Glomerular endothelial cell (primary cell): ENCODE measurements at places on chromosomes 3 and 15. TPM values are rescaled to one million over a fixed set of nuclear protein-coding genes. Genes with fewer than 3 reads are reported as not detected.

C2CD4A gene
- 0.05 and 1.1 TPM in 2 replicates for total RNA-seq

GUCA1C gene
- total RNA-seq: not detected in 2 replicates

APEH gene
- total RNA-seq: 58.5 and 73.2 TPM in 2 replicates

GRCh38 chr15:75902129-75902557 is 1.5 kb upstream of the FBXO22 start:
- no peak for DNase-seq

DNA sequence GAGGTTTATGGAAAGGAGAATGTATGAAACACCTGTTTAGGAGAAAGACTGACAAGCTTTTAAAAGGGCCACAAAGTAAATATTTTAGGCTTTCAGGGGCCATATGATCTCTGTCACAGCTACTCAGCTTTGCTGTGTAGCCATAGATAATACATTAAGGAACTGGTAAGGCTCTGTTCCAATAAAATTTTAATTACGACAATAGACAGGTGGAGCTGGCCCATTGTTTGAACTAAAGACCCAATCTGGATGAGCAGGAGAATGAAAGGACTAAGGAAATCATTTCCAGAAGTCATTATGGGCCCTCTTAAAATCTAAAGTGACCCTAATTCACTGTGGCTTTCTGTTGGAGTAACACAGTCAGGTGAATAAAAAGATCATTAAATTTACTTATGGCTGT is 48.5 kb upstream of the SLC12A8 start:
- no peak for DNase-seq

DNA sequence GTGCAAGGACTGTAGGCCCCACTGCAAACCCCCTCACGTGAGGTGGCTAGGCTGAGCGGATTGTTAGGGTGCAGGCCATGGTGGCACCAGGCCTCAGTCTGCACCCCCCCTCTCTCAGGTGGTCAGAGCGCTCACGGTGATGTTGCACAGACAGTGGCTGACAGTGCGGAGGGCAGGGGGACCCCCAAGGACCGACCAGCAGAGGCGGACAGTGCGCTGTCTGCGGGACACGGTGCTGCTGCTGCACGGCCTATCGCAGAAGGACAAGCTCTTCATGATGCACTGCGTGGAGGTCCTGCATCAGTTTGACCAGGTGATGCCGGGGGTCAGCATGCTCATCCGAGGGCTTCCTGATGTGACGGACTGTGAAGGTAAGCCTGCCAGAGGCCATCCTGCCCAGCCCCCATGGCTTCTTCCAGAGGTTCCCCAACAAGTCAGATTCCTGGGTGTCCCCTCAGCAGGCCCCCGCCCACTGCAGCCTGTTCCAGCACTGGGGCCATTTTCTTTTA is 18.2 kb downstream of the ATRIP start:
- no peak for DNase-seq

DNA sequence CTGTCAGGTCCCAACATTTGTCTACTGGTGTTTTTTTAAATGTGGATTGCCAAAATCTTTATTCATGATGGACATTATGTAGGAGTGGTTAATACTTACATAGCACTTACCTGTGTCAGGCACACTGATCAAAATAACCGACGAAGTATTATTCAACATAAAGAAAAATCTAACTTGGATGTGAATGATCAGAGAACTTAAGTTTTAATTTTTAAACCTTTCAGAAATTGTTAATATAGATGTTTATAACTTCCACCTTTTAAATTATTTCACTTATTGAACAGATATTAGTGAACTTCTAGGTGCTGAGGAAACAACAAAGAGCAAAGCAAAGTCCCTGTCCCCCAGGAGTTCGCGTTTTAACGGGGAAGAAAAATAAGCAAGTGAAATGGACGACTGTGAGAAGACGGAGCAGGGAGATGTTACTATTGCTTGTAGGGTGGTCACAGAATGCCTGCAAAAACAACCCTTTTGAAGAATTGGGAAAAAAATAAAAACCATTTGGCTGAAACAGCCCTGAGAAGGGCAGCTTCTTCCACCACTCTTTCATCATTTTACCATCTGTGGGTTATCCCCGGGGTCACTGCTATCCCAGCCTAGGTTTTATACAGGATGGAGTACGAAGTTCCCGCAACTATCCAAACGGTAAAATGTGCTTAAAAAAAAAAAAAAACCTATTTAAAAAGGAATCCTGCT is 915 bp upstream of the APH1B start:
- DNase-seq: no peak

- DNase-seq: no peak
These were observed 91.0 kb downstream of the FOXP1 start for GRCh38 chr3:71492566-71492965.

DNA sequence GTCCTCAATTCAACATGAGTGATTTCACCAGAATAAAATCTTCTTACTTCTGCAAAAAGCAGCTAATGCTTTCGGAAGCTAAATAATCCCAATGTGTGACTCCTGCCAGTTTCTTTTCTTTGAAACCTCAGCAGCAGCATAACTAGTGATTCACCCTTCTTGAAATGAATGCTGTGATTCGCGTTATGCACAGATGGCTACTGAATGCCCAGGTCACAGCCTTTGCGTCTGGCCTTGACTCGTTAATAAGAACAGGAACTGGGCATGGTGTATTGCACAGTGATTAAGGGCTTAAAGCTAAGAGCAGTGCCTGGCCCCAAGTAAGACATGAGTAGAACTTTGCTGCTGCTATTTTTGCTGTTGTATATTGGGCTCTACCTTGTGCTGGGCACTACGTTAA is 19.0 kb downstream of the CGNL1 start:
- DNase-seq: peak; percentile 82

GRCh38 chr3:81728766-81729544 is 32.5 kb downstream of the GBE1 start:
- no peak for DNase-seq

GRCh38 chr3:177976241-177976640 is 560.0 kb upstream of the KCNMB2 start:
- DNase-seq: no peak

- DNase-seq: no peak
These were observed 21.8 kb upstream of the IL1RAP start for GRCh38 chr3:190492129-190492528.

DNA sequence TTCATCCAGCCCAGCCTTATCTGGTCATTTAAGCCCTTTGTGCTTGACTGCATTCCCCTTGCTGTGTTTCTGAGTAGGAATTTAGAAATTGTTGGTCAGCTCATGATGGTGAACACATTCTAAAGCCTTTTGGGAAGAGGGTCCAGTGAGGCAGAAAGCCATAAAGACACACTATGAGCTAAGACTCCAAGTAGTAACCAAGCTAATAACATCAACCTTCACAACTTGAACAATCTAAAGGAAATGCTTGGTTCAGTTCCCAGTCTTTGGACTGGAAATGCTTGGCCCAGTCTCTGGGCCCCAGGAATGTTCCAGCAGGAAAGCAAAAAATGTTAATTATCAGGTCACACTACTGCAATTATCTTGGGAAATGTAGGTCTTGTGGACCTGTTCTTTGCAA is 7.7 kb downstream of the PLSCR1 start:
- no peak for DNase-seq

- no peak for DNase-seq
These were observed 152.9 kb upstream of the STRIT1 start for GRCh38 chr3:155446366-155446765.

DNA sequence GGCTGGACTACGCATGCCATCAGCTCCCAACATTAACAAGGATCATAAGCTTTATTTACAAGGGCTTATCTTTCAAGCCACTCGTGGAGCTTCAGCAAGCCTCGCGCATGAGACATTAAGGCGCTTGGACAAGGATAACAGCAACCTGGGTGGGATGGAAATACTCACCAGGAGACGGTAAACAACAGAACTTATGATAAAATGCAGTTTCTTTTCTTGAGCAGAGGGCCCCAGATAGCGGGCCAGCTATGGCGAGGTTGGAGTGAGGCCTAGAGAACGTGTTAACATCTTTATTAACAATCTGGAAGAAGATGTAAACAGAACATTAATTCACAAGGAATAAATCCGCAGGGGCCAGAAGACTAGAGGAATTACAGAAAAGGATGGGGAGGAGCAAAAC is 158.2 kb downstream of the NTRK3 start:
- DNase-seq: no peak

DNA sequence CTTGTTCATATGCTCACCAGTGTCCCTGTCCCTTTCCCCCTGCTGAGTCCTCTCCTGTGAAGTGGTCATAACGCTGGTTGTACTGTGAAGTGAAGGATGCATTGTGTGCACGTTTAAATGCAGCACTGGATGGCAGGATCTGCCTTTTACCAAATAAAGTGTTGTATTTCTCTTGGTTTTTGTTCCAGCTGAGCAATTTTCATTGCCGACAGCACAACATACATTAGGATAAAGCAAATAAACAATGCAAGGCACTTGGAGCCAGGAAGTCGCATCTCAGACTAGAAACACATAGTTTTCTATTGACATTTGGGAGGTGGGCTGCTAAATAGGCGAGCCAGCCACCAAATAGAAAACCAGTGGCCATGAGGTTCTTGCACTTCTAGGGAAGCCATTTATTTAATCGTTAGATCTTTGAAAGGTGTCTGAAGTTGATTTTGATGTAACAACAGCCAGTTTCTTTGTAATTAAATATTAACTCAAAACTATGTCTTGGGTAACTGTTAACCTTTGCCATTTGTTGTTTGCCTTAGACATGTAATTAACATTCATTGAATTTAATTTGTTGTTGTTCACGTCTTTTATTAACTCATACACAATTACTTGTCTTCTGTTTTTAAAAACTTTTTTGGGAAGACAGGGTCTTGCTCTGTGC is 185.3 kb downstream of the FNDC3B start:
- no peak for DNase-seq

DNA sequence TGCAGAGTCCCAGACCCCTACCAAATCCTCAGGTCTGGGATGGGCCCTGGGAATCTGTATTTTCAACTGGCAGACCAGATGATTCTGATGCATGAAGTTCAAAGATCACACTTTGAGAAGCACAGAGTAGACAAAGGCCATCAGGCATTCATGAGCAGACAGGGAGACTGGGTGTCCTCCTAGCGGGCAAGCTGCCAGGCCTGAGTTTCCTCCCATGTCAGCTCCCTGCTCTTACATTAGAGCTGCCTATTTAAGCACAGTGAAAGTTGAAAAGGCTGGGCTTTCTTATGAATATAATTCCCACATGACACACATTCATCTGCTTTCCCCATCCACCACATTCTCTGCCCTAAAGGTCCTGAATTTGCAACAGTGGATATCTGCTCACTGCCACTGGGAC is 14.0 kb downstream of the CAPN3 start:
- no peak for DNase-seq

DNA sequence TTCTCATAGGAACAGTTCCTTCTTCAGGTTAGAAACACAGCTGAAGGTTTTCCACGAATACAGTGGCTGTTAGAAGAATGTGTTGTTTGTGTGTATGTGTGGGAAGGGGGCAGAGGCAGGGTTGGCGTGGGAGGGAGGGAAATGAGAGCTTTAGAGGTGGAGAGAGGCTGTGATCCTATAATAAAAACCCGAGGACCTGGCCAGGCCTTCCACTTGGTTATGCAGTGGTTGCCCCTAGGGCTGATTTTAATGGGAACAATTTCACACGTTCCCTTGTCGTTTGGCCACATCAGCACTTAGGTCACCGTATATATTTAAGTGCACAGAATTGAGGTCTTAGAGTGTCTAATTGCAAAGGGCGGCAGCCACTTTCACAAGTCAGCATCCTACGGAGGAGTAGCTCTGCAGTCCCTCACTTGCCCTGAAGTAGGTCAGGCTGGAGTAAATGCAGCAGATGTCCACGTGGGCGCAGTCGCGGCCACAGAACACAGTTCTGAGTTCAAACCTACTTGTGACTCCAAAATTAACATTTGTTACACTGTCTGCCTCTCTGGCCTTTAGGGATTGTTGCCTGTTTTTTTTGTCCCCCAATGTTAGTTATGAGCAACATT is 85.6 kb downstream of the PDCD6IP start:
- no peak for DNase-seq

GRCh38 chr3:112132975-112133448 is at the start of gene GCSAM:
Gene GCSAM (minus strand): TSS chr3:112133248. CDS start chr3:112133120, 128 bp downstream.
- DNase-seq: no peak

DNA sequence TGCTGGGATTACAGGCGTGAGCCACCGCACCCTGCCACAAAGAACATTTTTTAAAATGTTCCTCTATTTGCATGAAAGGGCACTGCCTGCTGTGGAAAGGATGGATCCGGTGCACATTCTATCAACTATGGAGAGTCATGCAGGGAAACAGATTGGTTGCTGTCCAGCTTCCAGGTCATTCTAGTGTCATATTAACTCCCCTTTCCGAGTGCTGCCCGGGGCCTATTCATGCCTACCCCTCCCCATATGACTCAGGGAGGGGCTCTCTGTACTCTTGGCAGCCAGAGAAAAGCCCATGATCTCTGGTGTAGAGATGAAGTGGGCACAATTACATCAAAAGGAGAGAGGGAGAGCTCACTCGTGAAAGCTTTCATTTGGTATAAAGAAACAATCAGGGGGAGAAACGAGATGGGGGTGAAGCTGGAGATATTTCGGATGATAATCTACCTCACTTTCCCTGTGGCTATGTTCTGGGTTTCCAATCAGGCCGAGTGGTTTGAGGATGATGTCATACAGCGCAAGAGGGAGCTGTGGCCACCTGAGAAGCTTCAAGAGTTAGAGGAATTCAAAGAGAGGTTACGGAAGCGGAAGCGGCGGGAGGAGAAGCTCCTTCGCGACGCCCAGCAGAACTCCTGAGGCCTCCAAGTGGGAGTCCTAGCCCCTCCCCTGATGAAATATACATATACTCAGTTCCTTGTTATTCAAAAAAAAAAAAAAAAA is 16.1 kb upstream of the AHSG start:
- no peak for DNase-seq

DNA sequence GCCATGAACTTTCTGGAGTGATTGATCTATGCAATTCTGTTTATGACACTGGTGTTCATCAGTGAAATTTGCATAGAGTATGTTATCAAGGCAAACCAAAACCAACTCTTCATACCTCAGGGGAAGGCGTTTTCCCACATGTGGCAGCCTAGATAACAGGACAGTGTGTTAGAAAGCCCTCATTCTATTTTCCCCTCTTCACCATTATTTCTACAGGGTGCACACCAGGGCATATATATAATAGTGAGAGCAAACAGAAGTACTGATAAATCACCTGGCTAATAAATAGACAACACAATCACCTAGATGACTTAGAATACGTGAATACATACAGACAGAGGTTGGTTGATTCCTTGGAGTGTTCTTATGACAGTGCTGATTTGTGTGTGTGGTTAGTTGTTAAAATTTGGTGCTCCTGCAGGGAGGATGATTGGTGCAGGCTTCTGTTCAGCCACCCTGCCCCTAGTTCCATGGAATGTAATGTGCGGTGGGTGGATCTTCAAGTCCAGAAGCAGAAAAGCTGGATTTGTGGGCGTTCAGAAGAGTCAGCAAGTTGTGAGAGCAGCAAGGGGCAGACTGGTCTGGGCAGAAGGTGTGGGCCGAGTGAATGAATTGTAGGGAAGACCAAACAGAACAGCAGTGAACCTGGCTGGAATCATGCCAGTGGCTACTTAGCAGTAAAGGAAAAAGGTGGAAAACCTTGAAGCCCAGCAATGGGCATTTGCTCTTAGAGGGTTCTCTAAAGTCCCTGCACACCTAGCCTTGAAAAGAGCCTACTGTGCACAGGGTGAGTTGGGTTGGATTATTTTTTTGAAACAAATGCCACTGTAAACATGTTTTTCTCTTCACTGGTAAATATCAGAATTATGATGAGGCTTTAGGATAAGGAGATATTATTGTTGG is 11.7 kb upstream of the RARRES1 start:
- DNase-seq: no peak
